Myometrial cell (primary cell): ENCODE measurements at places on chromosomes 7 and 10. TPM values are rescaled to one million over a fixed set of nuclear protein-coding genes. Genes with fewer than 3 reads are reported as not detected.

Gene SMC3
- 12.1 and 18.6 TPM in 2 replicates for total RNA-seq

Gene TMEM72
- total RNA-seq, result not detected in 2 replicates

Gene CHN2
- total RNA-seq, result 2.6 TPM in 1 of 2 replicates, not detected in the other

Gene CCL24
- total RNA-seq, result not detected in 2 replicates

Gene NPC1L1
- total RNA-seq, result not detected in 2 replicates

Gene ACSL5
- total RNA-seq, result 1.4 and 1.8 TPM in 2 replicates

Gene SEMA4G
- 0.29 and 0.89 TPM in 2 replicates for total RNA-seq

Gene PPP1R17
- total RNA-seq, result not detected in 2 replicates

Gene LRRTM3
- not detected in 2 replicates for total RNA-seq

Gene MYH16
- not detected in 2 replicates for total RNA-seq

Gene SPDYE2
- total RNA-seq, result not detected in 2 replicates

Gene ZNF425
- 1.1 and 1.4 TPM in 2 replicates for total RNA-seq

Gene TBXAS1
- 3.5 and 11.5 TPM in 2 replicates for total RNA-seq

Gene PTPN20
- total RNA-seq, result 0.29 and 0.35 TPM in 2 replicates

Gene CDK14
- 35.3 and 36.6 TPM in 2 replicates for total RNA-seq

Gene HSPA12A
- total RNA-seq, result 8.6 and 12.4 TPM in 2 replicates

Gene NUPR2
- total RNA-seq, result not detected in 2 replicates

Gene NUDT13
- total RNA-seq, result 1.2 and 1.8 TPM in 2 replicates

Gene CLEC5A
- total RNA-seq, result not detected in 2 replicates

Gene SEMA3D
- total RNA-seq, result under 0.01 and 0.58 TPM in 2 replicates

Gene SPRN
- 0.89 and 2.0 TPM in 2 replicates for total RNA-seq

Gene TDRD1
- total RNA-seq, result 0.35 TPM in 1 of 2 replicates, not detected in the other

Gene SAP25
- total RNA-seq, result not detected in 2 replicates

Gene SFRP5
- total RNA-seq, result not detected in 2 replicates

Gene SPDYE9
- total RNA-seq, result not detected in 2 replicates

Gene OAT
- 191 and 242 TPM in 2 replicates for total RNA-seq

Gene EPHB6
- 23.9 and 25.4 TPM in 2 replicates for total RNA-seq

Gene WEE2
- not detected in 2 replicates for total RNA-seq

Gene SLC26A3
- total RNA-seq, result not detected in 2 replicates

Gene PRR15
- 10.8 and 11.0 TPM in 2 replicates for total RNA-seq

Gene PRSS37
- total RNA-seq, result not detected in 2 replicates

Gene XRCC2
- total RNA-seq, result 2.3 and 2.8 TPM in 2 replicates

Gene DPYSL4
- total RNA-seq, result 2.8 and 4.0 TPM in 2 replicates

Gene FAM20C
- total RNA-seq, result 71.2 and 71.5 TPM in 2 replicates

Gene ABCB1
- 0.18 TPM in 1 of 2 replicates, not detected in the other for total RNA-seq

Gene CAMK2B
- total RNA-seq, result not detected in 2 replicates

Gene MMD2
- not detected in 2 replicates for total RNA-seq

Gene UNCX
- not detected in 2 replicates for total RNA-seq

Gene PNLIPRP3
- not detected in 2 replicates for total RNA-seq

Gene TMEM229A
- total RNA-seq, result not detected in 2 replicates

Gene NRF1
- total RNA-seq, result 5.0 and 6.9 TPM in 2 replicates

Gene TNS3
- total RNA-seq, result 80.1 and 80.7 TPM in 2 replicates
